ENCODE measurements at places on chromosomes 2 and 18.

- DNase-seq, result no peak
These were observed 39.1 kb downstream of the NTSR2 start for GRCh38 chr2:11630855-11631254.

- DNase-seq, result no peak
These were observed 10.6 kb downstream of the DNAJB2 start for GRCh38 chr2:219289537-219290361.

DNA sequence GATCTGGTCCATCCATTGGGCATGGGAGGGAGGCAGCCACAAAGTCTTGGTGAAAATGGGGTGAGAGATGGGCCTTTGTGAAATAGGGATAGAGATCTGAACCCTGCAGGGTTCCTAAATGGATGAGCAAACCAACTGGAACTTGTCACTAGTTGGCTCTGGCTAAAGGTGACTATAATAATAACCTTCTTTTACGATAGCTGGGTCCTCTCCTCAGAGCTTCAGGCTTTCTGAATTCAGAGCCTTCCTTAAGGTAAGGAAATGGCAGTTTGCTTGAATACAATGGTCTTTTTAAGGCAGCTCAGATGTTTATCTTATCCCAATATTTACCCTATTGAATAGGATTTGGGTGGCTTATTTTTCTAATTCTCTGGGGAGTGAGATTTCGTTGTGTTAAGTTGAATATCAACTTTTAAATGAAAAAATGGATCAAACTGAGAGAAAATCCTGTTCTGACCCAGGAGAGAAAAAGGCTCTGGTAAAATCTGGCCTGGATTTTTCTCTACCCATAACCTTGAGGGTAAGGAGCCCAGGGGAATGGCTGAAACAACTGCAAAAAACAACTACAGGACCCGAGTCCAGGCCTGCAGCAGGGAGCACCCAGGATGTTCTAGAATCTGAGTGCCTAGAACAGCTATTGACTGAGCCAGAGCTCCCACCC is 61.1 kb upstream of the CXCR4 start:
- DNase-seq, result no peak

DNA sequence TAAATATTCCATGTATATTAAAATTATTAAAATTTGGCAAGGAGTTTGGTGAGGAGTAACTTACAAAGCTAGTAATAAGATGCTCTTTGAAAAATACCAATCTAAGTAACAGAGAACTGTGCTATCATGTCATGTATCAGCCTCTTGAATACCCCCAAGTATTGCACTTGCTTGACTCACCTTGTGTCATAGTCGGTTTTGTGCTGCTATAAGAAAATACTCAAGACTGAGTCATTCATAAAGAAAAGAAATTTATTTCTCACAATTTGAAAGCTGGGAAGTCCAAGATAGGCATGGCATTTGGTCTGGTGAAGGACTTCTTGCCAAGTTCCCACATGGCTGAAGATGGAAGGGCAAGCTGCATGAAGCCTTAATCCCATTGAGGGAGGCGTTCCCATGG is 179.2 kb downstream of the MEMO1 start:
- no peak for DNase-seq

GRCh38 chr2:117918608-117919007 is 95.3 kb downstream of the CCDC93 start:
- no peak for DNase-seq

DNA sequence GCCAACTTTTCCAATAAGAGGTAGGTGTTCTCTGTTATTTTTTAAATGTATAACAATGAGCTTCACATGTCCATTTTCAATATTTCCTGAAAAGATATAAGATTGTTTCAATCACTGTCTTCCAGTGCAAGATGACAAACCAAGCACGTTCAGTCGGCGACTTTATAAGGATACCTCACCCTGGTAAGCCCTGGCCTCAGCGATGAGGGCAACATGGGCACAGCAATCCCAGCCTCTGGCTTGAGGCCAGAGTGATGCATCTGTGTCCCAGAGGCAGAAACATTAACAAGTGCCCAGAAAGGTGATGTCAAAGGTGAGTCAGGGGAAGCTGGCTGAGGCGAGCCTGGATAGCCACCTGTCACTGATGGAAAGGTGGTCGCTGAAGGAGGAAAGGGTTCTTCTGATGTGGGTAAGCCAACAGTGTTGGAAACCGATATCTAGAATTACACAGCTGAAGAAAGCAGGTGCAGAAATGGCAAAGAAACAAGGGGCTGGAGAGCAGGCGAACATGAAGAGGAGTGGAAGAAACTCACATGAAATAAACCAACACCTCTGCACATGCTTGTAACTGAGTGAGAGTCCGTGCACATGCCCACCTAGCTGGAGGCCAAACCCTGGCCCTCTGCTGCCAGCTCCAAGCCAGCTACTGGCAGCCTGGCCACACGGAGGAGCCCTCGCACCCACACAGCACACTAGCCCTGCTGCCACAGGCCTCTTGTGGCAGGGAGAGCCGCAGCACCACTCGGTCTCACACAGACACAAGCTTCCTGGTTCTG is 65.5 kb downstream of the FBXO15 start:
- DNase-seq, result peak; percentile 52

DNA sequence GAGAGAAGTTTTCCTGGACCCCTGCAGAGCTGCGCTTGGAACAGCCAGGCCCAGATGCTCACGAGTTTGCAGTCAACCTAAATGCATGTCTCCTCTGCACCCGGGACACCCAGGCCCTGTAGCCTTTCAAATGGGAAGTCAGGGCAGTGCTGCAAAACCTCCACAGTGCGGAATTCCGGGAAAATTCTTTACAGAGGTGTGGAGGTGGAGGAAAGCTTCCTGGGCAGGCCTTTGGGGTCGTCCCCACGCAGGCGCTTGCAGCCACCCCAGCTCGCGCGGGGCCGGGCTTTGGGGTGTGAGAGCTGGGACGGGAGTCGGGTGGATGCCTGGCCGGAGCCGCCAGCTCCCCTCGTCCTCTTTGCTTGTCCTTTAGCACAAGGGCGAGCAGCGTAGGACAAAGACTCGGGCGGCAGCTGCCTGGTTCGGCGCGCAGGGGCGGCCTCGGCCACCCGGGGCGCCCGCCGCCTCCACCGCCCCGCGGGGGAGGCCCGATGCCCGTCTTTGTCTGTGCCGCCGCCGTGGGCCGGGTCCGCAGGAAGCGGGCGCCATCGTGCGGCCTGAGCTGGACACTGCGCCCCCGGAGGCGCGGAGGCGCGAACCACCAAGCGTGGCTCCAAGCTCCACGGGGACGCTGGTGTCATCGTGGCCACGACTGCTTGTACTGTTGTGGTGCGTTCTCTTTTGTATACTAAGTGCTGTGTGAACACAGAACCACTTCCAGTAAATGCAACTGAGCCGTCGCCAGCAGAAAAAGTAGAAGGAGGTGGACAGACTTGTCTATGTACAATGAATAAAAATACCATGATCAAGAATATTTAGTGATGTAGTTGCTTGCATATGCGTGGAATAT is 28.2 kb upstream of the BCL11A start:
- DNase-seq, result peak; percentile 76

- no peak for DNase-seq
These were observed 33.7 kb downstream of the CTIF start for GRCh38 chr18:48572402-48573126.

DNA sequence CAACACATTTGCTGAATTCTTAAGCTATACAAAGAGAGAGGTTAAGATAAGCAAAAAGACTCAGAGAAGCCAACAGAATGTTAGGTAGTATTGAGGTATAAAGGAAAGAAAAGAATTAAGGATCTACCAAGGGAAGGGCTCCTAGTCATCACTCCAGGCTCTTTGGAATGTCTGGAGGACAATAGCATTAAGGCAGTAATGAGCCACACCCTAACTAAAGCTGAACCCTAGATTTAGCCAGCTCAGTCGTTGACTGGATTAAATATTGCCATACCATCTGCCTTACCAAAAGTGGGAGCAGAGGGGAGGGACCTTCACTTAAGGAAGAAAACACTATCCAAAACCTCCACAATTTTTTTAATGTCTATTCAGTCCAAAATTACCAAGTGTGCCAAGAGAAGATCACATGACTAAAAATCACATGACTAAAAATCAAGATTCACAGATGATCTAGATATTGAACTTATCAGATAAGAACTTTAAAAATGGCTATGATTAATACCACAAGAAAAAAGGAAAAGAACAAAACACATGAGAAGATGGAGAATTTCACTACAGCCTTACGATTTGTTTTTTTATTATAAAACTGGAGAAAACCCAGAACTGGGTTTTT is 59.7 kb downstream of the EXOC6B start:
- DNase-seq, result no peak

GRCh38 chr2:177649568-177650518 is 257.3 kb downstream of the AGPS start:
- DNase-seq, result no peak

DNA sequence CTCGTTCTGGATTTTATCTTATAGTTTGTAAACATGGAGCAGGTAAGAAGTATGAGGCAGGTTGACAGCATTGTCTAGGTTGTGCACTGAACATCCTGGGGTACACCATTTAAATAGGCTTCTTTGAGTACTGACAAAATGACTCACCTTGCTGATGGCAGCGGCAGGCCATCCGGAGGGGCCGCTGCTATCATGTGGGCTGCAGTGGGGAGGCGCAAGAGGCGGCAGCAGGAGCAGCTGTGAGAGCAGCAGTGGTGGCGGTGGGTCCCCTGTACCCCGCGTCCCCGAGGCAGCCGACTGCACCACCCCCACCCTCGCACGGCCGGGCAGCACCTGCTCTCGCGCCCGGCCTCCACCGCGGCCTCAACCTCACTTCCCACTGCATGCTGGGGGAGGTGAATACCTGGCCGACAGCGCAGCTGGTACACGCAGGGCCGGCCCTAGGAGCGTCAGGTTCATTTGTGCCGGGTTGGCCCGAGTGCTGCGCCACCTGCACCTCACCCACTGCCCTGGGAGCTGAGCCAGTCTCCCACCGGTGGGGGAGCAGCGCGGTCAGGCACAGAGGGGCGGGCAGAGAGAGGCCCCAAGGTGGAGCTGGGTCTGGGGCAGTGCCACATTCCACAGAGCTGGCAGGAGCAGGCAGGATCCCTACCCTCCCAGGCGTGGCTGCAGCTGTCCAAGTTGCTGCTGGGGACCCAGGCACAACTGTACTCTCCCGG is 154.5 kb upstream of the RBMS1 start:
- DNase-seq, result peak; percentile 22

DNA sequence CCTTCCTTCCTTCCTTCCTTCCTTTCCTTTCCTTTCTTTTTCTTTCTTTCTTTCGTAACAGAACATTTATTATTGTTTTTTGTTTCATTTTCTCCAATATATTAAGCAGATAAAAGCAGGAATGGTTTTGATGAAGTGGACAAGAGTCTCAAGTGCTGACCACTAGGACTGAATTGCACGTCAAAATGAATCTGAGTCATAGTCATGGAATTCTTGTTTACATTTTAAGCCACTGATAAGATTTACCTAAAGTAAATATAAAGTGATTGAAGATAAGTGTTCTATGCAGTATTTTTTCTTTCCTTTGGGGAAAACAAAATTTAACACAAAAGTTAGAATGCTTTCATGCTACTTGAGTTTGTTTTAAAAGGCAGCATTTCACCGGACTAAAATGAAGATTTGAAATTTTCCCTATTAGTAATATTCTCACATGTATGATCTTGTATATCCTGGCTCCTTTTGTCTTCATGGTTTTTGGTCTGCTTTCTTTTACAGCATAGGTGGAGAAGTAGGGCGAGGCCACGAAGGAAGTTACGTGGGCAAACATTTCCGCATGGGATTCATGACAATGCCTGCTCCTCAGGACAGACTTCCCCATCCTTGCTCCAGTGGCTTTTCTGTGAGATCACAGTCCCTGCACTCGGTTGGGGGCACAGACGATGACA is 113.5 kb downstream of the NYAP2 start:
- no peak for DNase-seq

All from pancreas (tissue), 10 donors.